Cardiac septum (tissue), 1 donor: ENCODE measurements at places on chromosomes 11 and 22. TPM values are rescaled to one million over a fixed set of nuclear protein-coding genes. Genes with fewer than 3 reads are reported as not detected.

Gene CD3D
- 0.62 TPM for total RNA-seq

GRCh38 chr11:78647266-78647915, 72.7 kb upstream of the NARS2 start:
- DNase-seq: no peak

DNA sequence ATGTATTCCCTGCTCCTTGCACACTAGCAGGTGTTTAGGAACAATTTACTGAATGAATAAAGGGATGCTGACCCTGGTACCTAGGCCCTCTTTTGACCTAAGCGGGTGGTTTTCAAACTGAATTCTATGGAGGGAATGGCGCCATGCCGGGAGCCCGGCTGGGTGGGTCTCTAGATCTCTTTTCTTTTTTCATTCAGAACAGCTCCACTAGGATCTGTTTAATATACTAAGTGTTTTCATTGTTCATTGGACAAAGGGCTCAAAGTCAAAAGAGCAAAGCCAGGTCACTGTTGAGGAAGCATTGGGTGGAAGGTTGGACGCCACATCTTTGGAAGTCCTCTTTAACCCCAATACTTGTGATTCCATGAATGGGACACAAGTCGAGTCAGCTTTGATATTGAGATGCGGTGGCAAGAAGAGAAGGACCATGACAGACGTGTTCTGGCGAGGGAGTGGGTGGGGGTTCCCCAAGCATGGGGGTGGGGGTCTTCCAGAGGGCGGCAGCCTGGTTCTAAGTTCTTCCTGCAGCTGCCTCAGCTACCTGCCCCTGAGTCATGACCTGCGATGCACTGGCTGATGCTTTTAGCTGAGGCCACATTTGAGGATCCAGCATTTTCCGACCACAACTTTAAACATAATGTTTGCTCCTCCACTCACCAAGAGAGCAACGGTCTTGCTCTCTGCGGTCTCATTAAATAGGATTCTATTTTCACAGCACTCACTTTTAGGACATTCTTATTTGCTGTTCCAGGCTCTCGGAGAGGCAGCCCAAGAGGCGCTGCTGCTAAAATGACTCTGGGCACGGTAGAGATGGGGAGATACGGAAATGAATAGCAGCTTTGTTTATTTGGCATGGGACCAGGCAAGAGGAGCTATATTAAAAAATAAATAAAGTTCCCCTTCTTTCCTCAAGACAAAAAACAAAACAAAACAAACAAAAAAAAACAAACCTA, 100.6 kb downstream of the FBXO7 start:
- no peak for DNase-seq

Gene MMP1
- 0.11 TPM for total RNA-seq

Gene KRTAP5-7
- not detected for total RNA-seq

Gene BIRC3
- total RNA-seq: 1.8 TPM

Gene KCTD14
- total RNA-seq: 0.13 TPM

DNA sequence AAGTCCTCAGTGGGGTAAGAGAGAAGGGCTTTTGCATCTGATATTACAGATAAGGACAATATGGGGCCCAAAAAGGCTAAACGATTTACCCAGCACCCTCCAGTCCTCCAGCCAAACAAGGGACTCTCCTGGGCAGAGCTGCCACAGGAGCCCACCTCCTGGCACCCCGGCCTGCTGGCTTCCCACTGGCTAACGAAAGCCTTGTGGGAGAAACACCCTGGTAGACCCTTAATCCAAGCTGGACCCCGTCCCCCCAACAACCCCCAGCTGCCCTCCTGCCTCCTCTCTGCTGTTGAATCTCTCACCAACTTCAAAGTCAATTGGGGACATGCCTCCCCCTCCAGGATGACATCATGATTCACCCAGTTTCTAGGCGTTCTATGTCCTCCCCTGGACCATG, 10.8 kb downstream of the C1QTNF6 start:
- DNase-seq: no peak

GRCh38 chr11:5992150-5992549, 5.4 kb upstream of the OR52L1 start:
- no peak for DNase-seq

GRCh38 chr11:119433358-119433725, 10.4 kb upstream of the THY1 start:
- DNase-seq: no peak

Gene BTBD18
- not detected for total RNA-seq

DNA sequence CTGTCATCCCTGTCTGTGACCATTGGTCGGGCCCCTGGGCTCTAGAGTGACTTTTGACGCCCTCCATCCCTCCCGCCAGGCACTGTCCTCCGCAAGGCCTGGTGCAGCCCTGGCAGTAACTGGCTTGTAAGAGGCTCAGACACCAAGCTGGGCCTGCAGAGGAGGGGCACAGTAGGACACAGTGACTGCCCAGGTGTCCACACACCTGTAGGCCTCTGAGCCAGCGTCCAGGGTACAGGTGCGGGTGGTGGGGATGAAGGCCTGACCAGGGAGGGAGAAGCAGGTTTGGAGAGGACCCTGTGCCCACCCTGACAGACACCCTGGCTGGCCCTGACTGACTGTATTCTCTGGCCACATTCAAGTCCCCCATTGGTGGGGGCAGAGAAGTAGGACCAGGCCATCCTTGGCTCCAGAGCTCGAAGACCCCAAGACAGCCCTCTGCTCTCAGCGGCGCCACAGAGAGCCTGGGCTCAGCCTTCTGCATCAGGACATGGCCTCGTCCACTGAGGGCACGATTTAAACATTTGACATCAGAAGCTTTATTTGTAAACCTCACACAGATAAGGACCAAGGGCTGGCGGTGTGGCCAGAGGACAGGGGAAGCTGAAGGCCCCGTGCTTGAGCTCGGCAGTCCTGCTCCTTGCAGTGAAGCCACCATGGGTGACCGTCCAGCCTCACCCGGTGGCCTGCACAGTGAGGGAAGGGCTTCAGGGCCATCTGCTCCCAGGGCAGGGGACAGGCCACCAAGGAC, 31.4 kb downstream of the PPIL2 start:
- no peak for DNase-seq

DNA sequence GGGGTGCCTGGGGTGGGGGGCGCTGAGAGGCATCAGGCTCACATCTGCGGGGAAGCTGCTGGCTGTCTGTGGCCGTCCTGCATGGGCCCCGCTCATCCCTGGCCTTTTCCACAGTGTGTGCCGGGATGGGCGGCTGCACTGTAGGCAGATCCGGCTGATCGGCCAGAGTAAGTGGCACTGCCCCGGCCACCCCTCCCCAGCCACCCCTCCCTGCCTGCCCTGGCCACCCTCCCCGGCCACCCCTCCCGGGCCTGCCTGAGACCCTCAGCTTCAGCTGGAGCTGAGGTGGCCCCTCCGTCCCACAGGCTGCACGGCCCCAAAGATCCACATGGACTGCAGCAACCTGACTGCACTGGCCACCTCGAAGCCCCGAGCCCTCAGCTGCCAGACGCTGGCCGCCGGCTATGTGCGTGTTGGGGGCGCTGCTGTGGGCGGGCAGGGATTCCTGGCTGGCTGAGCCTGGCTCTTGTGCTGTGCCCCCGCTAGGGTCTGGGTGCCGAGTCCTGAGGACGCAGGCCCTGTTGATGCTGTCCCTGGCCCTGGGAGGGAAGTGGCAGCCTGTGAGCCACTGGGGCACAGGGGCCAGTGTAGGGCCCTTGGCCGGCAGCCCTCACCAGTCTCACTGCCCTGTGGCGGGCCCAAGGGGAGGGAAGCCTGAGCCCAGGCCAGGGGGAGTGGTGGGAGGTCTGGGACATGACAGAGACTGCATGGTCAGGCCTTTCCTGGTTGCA, 10.9 kb downstream of the MUC2 start:
- DNase-seq: peak; percentile 64

- no peak for DNase-seq
Measured at GRCh38 chr11:48101044-48101733, 115.4 kb upstream of the OR4B1 start.

DNA sequence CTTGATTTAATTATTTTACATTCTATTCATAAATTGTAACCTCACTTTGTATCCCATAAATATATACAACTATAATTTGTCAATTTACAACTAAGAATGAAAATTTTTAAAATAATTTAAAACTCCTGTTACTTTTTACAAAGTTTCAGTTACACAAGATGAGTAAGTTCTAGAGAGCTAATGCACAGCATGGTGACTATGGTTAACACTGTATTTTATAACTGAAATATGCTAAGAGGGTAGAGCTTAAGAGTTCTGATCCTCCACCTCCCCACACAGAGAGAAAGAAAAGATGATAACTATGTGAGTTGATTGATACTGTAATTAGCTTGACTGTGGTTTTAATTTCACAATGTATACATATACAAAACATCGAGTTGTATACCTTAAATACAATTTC, 412.5 kb upstream of the DDI1 start:
- no peak for DNase-seq

- no peak for DNase-seq
Measured at GRCh38 chr11:123517559-123518364, 87.7 kb downstream of the GRAMD1B start.

DNA sequence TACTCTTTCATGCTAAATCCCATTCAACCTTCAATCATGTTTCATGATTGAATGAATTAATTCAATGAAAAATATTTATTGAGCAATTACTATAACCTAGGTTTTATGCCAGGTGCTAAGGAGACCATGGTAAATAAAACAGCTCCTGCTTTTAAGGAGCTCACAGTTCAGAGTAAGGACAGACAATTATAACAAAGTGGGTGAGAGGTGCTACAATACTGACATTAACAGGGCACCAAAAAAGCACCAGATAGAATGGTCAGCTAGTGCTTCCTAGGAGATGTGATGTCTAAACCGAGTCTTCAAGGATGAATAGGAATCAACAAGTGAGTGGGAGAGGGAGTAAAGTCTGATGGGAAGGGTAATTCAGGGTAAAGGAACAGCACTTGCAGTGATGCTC, 366.7 kb downstream of the SOX6 start:
- DNase-seq: no peak

GRCh38 chr22:19931514-19931913, 10.1 kb upstream of the COMT start:
- no peak for DNase-seq

- no peak for DNase-seq
Measured at GRCh38 chr11:115144914-115145313, 359.3 kb downstream of the CADM1 start.

Gene TRIM51
- total RNA-seq: not detected

DNA sequence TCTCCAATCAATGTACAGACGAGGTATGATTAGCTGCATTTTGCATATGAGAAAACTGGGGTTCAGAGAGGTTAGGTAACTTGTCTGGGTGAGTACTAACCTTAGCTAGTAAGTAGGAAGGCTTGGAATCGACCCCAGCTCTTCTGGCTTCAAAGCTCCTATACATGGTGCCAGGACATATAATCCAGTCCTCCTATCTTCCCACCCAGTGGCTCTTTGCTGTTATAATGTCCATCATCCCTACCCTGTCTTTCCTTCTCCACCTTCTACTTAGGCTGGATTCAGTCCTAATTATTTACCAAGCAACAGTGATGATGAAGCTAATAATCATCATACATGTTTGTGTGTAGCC, 20.0 kb downstream of the EHF start:
- no peak for DNase-seq

GRCh38 chr11:22624742-22625447, 728 bp downstream of the FANCF start:
- peak; percentile 86 for DNase-seq

Gene CCDC73
- total RNA-seq: not detected

- DNase-seq: no peak
Measured at GRCh38 chr11:117058761-117059261, 39.4 kb downstream of the SIK3 start.

- DNase-seq: no peak
Measured at GRCh38 chr11:102846292-102846691, 2.9 kb upstream of the MMP3 start.

Gene OR6T1
- total RNA-seq: not detected

GRCh38 chr22:44096736-44097135, 72.6 kb downstream of the PARVB start:
- no peak for DNase-seq

- DNase-seq: no peak
Measured at GRCh38 chr11:76626921-76627401, 43.6 kb downstream of the LRRC32 start.

- DNase-seq: no peak
Measured at GRCh38 chr11:128745311-128746136, 51.7 kb downstream of the FLI1 start.

- no peak for DNase-seq
Measured at GRCh38 chr22:36833073-36833472, 16.2 kb upstream of the PVALB start.

- DNase-seq: no peak
Measured at GRCh38 chr11:31922450-31922849, 111.3 kb upstream of the PAX6 start.
